ENCODE measurements at places on chromosomes 12 and 14. TPM values are rescaled to one million over a fixed set of nuclear protein-coding genes. Genes with fewer than 3 reads are reported as not detected.

BMAL2 gene
- 21.5 TPM for total RNA-seq

HVCN1 gene
- 0.70 TPM for total RNA-seq

PIWIL1 gene
- not detected for total RNA-seq

FLRT2 gene
- total RNA-seq = 2.2 TPM

PCK2 gene
- total RNA-seq = 22.2 TPM

TOMM20L gene
- not detected for total RNA-seq

SLC15A4 gene
- 18.2 TPM for total RNA-seq
